ENCODE measurements at places on chromosomes 12 and 14. TPM values are rescaled to one million over a fixed set of nuclear protein-coding genes. Genes with fewer than 3 reads are reported as not detected.

- no peak overlapping the region for H3K27ac ChIP-seq
- no peak for DNase-seq
- no peak overlapping the region for H3K4me3 ChIP-seq
- no peaks in the 10 kb centered on the region for H3K27me3 ChIP-seq
Measured at GRCh38 chr14:69845787-69846186, 33.4 kb upstream of the SMOC1 start.

DNA sequence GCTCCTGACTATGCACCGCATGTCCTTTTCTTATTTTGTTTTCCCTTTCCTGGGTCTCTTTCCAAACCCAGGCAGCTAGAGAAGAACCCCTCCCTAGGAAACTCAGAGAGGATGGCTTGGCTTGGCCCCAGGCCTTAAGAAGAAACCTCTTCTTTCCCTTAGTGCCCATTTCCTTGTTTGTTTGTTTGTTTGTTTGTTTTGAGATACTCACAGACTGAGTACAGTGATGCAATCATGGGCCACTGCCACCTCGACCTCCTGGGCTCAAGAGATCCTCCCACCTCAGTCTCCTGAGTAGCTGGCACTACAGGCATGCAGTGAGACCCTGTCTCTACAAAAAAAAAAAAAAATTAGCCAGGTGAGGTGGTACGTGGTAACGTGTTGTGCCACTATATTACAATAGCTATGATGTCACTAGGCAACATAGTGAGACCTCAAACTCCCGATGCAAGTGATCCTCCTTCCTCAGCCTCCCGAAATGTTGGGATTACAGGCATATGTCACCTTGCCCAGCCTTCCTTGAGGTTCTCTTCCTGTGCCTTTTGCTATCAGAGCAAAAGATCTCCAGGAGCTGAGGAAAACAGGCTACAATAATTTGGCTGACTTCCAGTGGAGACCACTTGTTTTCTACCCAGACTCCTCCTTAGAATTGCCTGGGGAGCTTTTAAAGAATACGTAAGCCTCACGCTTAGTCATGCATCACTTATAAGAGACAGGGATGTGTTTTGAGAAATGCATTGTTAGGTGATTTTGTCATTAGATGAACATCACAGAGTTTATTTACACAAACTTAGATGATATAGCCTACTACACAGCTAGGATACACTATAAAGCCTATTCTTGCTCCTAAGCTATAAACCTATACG is 34.5 kb upstream of the LGALS3 start:
- DNase-seq = no peak
- no peak overlapping the region for H3K4me3 ChIP-seq
- H3K4me1 ChIP-seq = no peaks in the 10 kb centered on the region
- H3K27me3 ChIP-seq = no peaks in the 10 kb centered on the region
- H3K36me3 ChIP-seq = no peaks in the 10 kb centered on the region
- H3K27ac ChIP-seq = no peak overlapping the region

GRCh38 chr14:67666750-67667449 is 7.5 kb downstream of the VTI1B start:
- H3K36me3 ChIP-seq = no peaks in the 10 kb centered on the region
- H3K4me1 ChIP-seq = peaks cover 13% of the 10 kb centered on the region
- no peak for DNase-seq
- no peaks in the 10 kb centered on the region for H3K27me3 ChIP-seq
- H3K4me3 ChIP-seq = no peak overlapping the region

GRCh38 chr12:18689771-18690170 is 48.0 kb downstream of the PLCZ1 start:
- DNase-seq = no peak
- H3K4me3 ChIP-seq = no peak overlapping the region

GRCh38 chr14:96762650-96763049 is 34.5 kb upstream of the VRK1 start:
- no peaks in the 10 kb centered on the region for H3K27me3 ChIP-seq
- no peak overlapping the region for H3K27ac ChIP-seq
- no peaks in the 10 kb centered on the region for H3K36me3 ChIP-seq
- H3K4me3 ChIP-seq = no peak overlapping the region
- no peaks in the 10 kb centered on the region for H3K4me1 ChIP-seq

DNA sequence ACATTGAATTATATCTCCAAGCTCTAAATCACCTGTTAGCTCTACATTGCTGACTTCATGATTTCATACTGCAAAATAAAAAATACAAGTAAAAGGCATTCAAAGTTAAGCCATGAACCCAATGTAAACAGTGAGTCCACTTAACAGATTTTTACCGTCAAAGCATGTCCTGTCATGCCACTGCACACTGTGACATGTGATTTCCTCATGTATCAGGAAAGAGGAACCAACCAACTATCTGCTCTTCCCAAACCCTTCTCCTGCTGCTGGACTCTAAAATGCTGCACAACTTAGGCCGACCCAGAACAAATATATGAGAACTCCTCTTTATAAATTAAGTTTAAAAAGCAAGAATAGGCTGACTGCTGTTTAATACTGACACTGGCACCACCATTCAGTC is 37.5 kb downstream of the TM7SF3 start:
- H3K27ac ChIP-seq = no peak overlapping the region
- no peaks in the 10 kb centered on the region for H3K27me3 ChIP-seq
- no peak overlapping the region for H3K4me3 ChIP-seq
- H3K36me3 ChIP-seq = peaks cover 20% of the 10 kb centered on the region

- H3K36me3 ChIP-seq = no peaks in the 10 kb centered on the region
- H3K4me3 ChIP-seq = no peak overlapping the region
- no peak overlapping the region for H3K27ac ChIP-seq
- no peaks in the 10 kb centered on the region for H3K27me3 ChIP-seq
- no peaks in the 10 kb centered on the region for H3K4me1 ChIP-seq
- DNase-seq = no peak
Measured at GRCh38 chr14:29649170-29649569, 278.5 kb downstream of the PRKD1 start.

The OASL gene
- total RNA-seq = 0.11 TPM

- no peak overlapping the region for H3K27ac ChIP-seq
- no peaks in the 10 kb centered on the region for H3K4me1 ChIP-seq
- no peak overlapping the region for H3K4me3 ChIP-seq
- H3K27me3 ChIP-seq = no peaks in the 10 kb centered on the region
- H3K36me3 ChIP-seq = no peaks in the 10 kb centered on the region
- no peak for DNase-seq
Measured at GRCh38 chr14:19947413-19948090, 16.8 kb downstream of the OR4K1 start.

DNA sequence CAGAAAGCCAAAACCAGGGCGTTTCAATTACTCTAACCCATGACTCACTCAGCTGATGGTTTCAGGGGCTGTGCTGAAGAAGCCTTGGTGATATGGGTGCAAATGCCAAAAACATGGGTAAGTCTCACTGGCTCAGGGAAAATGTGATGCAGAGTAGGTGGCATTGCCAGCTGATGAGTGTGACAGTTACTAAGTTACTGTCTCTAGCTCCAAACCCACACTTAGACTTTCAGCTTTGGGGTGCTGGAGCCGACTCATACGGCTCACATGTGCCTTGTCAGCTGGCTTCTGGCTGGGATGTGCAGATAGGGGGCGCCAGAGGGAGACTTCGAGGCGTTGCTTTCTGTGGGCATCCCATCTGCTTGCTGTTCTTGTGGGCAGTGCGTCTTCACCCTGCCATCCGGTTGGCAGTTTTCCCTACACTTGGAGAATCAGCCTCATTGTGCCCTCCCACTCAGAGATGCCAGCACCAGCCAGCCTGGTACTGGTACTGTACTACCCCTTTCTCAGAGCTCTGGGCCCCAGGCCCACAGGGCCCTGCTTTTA is 11.1 kb upstream of the KRT7 start:
- H3K27ac ChIP-seq = no peak overlapping the region
- no peak overlapping the region for H3K4me3 ChIP-seq
- no peaks in the 10 kb centered on the region for H3K4me1 ChIP-seq
- H3K36me3 ChIP-seq = no peaks in the 10 kb centered on the region

GRCh38 chr12:85698937-85699336 is 137.3 kb downstream of the RASSF9 start:
- no peaks in the 10 kb centered on the region for H3K36me3 ChIP-seq
- no peak for DNase-seq
- H3K27me3 ChIP-seq = no peaks in the 10 kb centered on the region
- H3K4me3 ChIP-seq = no peak overlapping the region
- H3K27ac ChIP-seq = no peak overlapping the region

The SPRYD3 gene
- total RNA-seq = 15.9 TPM

GRCh38 chr14:100438271-100438670 is 115.1 kb downstream of the SLC25A47 start:
- H3K36me3 ChIP-seq = no peaks in the 10 kb centered on the region
- DNase-seq = no peak
- H3K4me1 ChIP-seq = peaks cover 20% of the 10 kb centered on the region
- H3K27me3 ChIP-seq = no peaks in the 10 kb centered on the region

- no peaks in the 10 kb centered on the region for H3K4me1 ChIP-seq
- H3K4me3 ChIP-seq = no peak overlapping the region
- no peaks in the 10 kb centered on the region for H3K36me3 ChIP-seq
- DNase-seq = no peak
Measured at GRCh38 chr14:57066887-57067513, 201.7 kb downstream of the EXOC5 start.

DNA sequence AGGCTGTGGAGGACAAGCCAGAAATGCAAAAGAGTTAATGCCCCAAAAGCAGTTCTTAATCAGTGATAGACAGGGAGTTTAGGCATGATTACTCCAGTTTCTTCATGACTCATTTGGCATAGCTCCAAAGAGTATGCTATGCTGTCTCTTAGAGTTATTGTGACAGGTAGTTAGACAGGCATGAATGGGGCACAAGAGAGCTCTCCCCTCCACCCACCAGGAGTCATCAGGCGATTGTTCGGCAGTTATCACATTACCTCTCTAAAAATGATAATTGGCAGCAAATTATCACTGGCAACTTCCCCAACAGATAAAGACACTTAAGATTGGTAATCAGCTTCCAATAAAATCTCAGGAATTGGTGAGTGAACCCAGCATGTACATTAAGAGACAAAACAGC is 320.1 kb downstream of the DAD1 start:
- DNase-seq = no peak
- H3K4me3 ChIP-seq = no peak overlapping the region
- H3K27me3 ChIP-seq = no peaks in the 10 kb centered on the region
- no peak overlapping the region for H3K27ac ChIP-seq
- no peaks in the 10 kb centered on the region for H3K36me3 ChIP-seq

The GXYLT1 gene
- 5.0 TPM for total RNA-seq

- H3K27ac ChIP-seq = peak overlapping the region; percentile 96
- peaks cover 28% of the 10 kb centered on the region for H3K4me1 ChIP-seq
- no peaks in the 10 kb centered on the region for H3K36me3 ChIP-seq
- peak overlapping the region; percentile 91 for H3K4me3 ChIP-seq
Measured at GRCh38 chr12:6936636-6937480, 6.8 kb upstream of the RNU7-1 start.

The CPNE6 gene
- total RNA-seq = not detected

GRCh38 chr12:29650371-29650770 is 133.4 kb downstream of the TMTC1 start:
- H3K4me1 ChIP-seq = peaks cover 9% of the 10 kb centered on the region
- no peak overlapping the region for H3K4me3 ChIP-seq
- H3K27ac ChIP-seq = no peak overlapping the region

GRCh38 chr12:123263196-123263817 is 8.3 kb downstream of the CDK2AP1 start:
- H3K4me3 ChIP-seq = no peak overlapping the region
- H3K27me3 ChIP-seq = no peaks in the 10 kb centered on the region
- DNase-seq = no peak
- H3K4me1 ChIP-seq = peaks cover 8% of the 10 kb centered on the region

The CCDC91 gene
- total RNA-seq = 22.3 TPM

The SOCS4 gene
- total RNA-seq = 16.1 TPM

The GSG1 gene
- total RNA-seq = not detected

- H3K4me3 ChIP-seq = no peak overlapping the region
- H3K36me3 ChIP-seq = no peaks in the 10 kb centered on the region
- H3K27me3 ChIP-seq = no peaks in the 10 kb centered on the region
- no peak for DNase-seq
Measured at GRCh38 chr14:31994391-31995033, 82.6 kb upstream of the ARHGAP5 start.
